ENCODE measurements at places on chromosomes 3 and 15.

DNA sequence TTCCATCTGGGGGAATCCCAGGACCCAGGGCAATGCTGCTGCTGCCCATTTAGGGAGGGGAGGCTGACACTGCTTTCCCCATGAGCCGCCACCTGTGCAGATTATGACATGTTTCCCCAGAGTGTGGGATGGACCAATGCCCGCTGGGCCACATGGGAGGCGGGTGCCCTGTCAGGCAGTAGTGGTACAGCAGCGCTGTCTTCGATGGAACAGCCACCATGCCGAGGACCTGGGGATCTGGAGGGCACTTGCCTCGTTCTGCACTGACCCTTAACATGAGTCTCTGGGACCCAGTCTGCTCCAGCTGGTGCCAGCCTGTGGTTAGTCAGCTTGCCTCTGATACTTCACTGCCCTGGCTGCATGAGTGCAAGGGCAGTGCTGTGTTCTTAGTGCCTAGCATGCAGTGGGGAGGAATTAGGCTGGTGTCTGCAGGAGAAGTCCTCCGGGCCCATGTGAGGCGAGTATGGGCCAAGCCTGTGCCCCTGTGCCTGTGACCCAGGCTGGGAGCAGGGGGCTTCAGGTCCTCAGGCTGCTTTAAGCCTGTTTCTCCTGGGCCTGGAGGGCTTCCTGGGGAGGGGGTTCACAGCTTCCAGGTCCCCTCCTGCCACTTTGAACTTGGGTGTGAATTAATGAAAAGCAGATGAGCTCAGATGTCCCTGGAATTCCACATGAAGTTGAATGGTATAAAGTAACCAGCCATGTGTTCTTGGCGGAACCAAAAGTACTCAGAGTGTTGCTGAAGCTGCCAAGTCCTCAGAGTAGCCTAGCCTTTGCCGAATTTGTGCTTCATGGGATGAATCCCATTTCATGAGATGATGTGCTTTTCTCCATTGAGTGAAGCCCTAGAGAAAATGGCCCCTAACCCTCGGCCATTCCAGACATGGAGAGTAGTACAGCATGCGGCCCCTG is 22.9 kb downstream of the KLF13 start:
- DNase-seq, result no peak

DNA sequence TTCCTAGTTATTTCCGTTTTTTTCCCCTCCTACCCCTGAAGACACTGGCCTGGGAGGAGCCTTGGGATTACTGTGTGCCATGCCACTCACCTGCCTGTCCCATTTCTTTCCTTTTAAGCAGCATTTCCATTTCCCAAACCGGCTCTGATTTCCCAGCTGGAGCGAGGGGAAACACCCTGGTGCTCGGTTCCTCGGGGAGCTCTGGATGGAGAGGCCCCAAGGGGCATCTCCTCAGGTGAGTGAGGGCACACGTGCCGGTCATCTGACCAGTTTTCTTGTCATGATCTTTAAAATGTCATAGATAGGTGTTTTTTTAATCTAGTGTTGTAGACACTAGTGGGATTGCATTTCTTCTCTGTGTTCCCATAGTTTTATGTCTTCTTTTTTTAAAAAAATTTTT is 2.7 kb downstream of the ZNF662 start:
- DNase-seq, result no peak

DNA sequence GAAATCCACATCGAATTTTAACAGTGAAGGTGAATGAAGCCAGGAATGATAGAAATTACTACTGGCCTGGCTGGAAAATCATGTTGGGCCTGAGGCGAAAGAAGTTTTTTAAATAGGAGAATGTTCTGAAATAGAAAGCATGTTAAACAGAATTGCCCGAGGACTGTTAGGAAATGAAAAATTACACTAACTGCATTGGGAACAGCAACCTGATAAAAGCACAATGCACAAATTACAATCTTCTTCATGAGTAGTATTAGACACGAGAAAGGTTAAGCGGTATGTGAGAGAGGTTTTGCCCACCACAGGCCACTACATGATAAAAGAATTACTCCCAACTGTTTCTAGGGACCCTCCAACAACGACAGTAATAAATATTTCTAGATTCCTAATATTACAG is 18.9 kb downstream of the GBE1 start:
- no peak for DNase-seq

DNA sequence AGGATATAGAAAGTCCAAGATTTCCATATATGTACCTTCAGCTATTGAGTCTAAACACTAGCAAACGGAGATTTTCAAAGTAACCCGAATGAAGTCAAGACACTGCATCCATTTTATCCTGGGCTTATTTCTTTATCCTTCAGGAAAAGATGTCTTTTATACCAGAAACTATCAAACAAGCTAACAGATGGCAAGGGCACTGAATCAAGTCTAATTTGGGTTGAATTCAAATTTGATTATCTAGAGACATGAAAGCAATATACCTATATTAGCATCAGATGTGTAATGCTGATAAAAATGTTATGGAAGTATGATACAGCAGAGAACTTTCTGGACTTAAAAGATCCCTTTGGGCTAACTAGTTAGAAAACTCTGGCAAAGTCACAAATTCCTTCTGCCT is 138.3 kb upstream of the TSPAN3 start:
- no peak for DNase-seq

DNA sequence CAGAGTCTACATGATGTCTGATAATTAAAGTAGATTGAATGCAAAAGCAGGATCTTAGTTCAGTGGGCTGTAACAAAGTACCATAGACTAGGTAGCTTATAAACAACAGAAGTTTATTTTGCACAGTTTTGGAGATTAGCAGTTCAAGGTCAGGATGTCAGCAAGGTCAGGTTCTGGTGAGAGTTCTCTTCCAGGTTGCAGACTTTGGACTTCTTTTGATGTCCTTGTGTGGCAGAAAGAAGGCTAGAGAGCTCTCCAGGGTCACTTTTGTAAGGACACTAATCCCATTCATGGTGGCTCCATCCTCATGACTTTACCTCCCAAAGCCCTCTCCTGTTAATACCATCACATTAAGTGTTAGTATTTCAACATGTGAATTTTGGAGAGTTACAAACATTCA is 12.1 kb downstream of the FYTTD1 start:
- no peak for DNase-seq

- no peak for DNase-seq
These were observed 80.3 kb upstream of the PRTG start for GRCh38 chr15:55823191-55823670.

- DNase-seq, result no peak
These were observed 36.7 kb upstream of the CP start for GRCh38 chr3:149258298-149258697.

GRCh38 chr3:18132991-18133390 is 292.1 kb downstream of the SATB1 start:
- DNase-seq, result no peak

GRCh38 chr3:170211668-170212067 is 10.6 kb upstream of the PRKCI start:
- no peak for DNase-seq

Measured in activated CD8-positive, alpha-beta memory T cell treated with anti-CD3 and anti-CD28 coated beads for 1 hour (primary cell).